ENCODE measurements at places on chromosomes 5 and 9.
A peak's percentile ranks its signal among the peaks of the same experiment; 100 is the strongest.

DNA sequence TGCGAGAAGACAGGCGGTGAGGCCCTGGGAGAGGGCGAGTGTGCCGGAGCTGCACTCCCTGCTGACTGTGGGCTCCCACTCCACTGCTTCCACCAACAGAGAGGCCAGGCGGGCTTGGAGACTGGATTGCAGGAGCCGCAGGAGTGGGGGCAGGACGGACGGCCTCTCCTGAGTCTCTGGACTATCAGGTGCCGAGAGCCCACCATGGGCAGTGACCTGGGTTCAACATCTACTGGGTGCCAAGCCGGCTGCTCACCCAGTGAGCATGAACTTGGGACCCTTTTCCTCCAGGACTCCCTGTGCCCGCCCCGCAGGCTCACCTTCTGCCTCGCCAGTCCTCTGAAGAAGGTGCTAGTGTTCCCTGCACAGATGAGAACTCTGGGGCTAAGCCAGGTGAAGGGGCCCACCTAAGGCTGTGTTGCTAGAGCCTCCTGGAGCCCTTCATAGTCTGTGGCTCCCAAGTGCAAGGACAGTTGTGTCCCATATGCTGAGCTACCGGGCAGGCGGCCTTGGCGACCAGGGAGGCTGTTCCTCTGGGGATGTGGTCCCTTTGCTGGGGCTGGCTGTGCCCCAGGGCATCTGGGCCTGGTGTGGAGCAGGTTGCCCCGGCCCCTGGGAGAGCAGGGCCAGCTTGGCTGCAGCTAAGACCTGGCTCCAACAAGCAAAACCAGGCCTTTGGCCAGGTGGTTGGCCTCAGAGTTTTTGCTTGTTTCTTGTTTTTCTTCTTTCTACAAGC is 77.7 kb upstream of the PHYKPL start:
- DNase-seq: no peak

GRCh38 chr9:122322553-122322952 is 48.3 kb upstream of the PTGS1 start:
- DNase-seq: no peak

- DNase-seq: no peak
Measured at GRCh38 chr5:112125903-112126302, 293.2 kb downstream of the EPB41L4A start.

GRCh38 chr5:108380531-108381349 is 1.2 kb downstream of the FBXL17 start:
- no peak for DNase-seq

DNA sequence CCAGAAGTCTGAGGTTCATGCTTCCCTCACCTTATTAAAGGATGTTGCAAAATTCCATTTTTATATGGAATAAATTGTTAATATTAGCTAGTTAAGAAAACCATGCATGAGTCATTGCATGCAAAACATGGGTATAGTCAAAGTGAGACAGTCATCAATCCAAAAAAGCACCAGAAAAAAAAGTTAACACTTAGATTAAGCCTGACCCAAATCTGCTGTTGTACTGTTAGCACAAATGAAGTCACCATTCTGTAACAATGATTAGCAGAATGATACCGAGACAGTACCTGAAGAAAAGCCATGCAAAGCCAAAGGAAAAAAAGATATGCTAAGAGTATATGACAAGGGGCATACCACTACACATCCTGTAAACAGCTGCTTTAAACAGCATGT is 49.5 kb downstream of the PKD2L2 start:
- DNase-seq: no peak

- no peak for DNase-seq
Measured at GRCh38 chr5:123369371-123369968, 53.7 kb downstream of the CEP120 start.

DNA sequence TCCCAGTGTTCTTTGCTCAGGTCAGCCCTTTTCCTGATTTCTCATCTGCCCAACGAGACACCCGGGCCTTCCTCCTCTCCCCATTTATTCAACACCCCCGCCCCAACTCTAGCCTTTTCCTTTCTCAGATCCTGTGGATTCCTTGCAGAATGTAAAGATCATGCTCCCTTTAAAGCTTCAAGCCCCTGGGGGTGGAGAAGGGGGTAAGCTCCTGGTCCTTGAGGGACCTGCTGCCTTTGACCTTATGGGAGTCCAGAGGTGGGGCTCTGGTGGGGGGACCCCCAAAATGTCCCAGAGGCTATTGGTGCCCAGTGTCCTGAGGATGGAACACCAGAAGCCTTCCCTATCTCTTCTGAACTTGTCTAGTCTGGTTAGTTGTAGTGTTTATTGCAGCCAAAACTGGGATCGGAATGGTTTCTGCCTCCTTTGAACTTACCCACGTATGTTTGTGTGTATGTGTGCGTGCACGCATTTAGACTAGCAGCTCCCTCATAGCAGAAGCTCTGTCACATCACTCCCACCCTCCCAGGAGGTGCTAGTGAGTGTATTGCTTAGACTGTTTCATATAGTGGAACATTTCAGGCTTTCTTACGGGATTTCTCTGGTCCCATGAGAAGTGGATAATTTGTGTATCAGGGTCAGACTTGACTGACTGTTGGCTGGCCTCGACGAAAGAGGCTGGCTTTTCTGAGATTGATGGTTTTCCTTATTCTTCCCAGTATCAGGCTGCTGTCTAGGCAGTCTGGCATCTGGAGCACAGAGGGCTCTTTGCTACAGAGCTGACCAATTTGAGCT is 1.1 kb downstream of the GALNT10 start:
- no peak for DNase-seq

DNA sequence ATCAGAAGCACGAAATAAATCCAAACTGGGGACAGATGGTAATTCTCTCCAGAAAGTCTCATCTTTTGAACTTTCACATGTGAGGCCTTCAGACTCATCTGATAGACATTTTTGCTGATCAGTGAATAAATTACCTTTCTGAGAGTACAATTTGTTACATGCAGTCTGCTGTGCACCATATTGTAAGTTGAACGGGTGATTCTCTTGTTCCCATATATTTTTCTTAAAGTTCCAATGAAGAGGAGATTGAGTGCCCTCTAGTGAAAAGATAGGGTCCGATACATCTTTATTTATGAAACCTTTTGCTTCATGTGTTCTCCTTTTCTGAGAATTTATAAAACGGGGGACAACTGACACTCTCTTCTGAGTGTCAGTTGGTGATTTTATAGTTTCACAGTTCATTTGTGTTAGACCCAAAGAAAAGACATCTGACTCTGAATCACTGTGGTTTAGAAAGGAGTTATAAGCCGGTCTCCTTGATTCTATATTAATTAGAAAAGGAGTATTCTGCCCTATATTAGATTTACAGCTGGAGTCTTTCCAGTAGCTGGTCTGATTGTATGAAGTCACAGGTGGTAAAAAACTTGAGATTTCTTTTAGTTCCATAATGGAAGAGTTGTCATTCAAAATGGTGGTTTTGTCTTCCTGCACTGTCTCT is 30.4 kb downstream of the GNG10 start:
- peak; percentile 6 for DNase-seq

DNA sequence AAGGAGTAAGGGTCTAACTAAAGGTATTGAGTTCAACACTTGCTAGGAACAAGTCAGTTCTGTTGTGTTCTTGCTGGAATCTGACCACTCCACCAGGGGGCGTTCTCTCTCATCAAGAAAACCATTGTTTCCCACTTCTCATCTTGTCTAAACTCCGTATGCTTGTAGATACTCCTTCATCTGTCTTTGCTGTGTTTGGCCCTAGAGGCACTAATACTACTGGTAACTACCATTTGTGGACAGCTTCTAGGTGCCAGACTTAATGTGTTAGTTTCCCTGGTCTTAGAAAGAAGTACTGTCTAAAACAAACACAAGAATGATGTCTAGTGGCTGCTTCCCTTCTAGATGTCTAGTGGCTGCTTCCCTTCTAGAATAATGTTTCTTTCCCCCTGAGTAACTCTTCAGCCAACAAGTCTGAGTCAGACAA is 18.7 kb upstream of the PTPDC1 start:
- DNase-seq: peak; percentile 70

DNA sequence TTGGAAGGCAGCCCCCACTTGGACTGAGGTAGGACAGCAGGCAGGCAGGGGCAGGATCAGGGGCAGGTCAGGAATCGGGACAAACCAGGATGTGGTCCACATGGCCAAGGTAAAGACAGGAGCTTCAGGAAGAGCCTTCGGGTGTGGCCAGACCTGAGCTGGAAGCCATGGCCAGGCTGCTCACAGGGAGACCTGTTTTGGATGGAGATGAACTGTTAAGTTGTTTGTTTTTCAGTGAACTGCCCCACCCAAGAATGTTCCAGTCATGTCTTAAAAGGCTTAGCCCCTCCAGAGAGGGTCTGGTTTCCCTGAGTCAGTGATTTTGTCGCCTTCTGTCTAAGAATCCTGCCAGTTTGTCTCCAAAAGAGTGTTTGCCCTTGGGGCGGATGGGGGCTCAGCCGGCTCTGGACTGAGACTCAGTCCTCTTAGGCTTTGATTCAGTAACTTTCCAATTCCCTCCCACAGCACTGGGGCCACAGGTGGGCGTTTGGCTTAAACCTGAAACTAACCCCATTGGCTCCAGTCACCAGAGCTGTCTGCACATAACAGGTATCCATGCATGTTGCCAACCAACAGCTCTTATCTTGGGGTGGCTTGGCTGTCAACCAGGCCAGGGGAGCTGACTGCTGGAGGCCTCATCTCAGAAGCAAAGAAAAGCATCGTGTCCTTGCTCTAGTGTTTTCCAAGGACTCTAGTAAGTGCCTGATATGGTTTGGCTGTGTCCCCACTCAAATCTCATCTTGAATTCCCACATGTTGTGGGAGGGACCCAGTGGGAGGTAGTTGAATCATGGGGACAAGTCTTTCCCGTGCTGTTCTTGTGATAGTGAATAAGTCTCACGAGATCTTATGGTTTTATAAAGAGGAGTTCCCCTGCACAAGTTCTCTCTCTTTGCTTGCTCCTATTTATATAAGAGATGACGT is 11.3 kb upstream of the ANKH start:
- no peak for DNase-seq

GRCh38 chr5:159641371-159642039 is 274.8 kb upstream of the ADRA1B start:
- DNase-seq: no peak

- no peak for DNase-seq
Measured at GRCh38 chr5:54894957-54895815, 90.2 kb downstream of the ESM1 start.

GRCh38 chr9:86893811-86894490 is 53.4 kb downstream of the GAS1 start:
- DNase-seq: no peak

- DNase-seq: no peak
Measured at GRCh38 chr9:108830272-108830671, 25.5 kb downstream of the ACTL7B start.

- no peak for DNase-seq
Measured at GRCh38 chr5:116942622-116943021, 368.0 kb upstream of the SEMA6A start.

GRCh38 chr9:20980832-20981455 is 50.5 kb downstream of the HACD4 start:
- no peak for DNase-seq

- DNase-seq: no peak
Measured at GRCh38 chr9:102514541-102514940, 480.6 kb upstream of the CYLC2 start.

DNA sequence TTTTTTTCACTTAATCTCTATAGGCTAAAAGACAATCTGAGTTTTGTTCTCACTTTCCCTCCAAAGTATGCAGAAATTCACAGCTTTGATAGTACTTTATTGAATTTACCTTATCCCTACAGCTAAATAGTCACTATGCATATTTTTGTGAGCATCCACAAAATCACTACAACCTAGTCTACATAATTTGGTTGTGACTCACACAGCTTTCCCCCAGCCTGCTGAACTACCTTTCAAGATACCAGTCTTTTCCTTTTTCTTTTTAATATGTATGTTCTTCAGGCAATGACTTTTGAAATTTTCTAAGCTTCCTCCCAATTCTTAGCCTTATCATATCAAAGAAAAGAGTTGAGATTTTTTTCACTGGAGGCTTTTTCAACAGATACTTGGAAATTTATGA is 347.3 kb upstream of the CDH6 start:
- no peak for DNase-seq

- no peak for DNase-seq
Measured at GRCh38 chr9:129490583-129491486, 130.1 kb downstream of the C9orf50 start.

DNA sequence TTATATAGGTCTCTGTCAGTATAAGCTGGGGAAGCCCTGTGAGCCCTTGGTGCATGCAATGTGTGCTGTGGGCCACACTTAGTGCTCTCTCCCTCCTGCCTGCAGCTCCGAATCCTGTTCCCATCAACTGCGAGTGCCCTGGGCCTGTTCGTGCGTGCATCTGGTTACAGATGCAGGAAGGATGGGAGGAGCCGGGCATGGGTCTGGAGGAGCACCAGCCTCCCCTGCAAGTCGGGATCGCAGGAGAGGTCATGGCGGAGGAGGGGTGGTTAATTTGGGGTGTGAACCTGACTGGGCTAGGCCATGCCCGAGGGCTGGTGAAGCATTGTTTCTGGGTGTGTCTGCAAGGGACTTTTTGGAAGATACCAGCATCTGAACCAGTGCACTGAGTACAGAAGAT is 274.6 kb upstream of the IRX4 start:
- no peak for DNase-seq

DNA sequence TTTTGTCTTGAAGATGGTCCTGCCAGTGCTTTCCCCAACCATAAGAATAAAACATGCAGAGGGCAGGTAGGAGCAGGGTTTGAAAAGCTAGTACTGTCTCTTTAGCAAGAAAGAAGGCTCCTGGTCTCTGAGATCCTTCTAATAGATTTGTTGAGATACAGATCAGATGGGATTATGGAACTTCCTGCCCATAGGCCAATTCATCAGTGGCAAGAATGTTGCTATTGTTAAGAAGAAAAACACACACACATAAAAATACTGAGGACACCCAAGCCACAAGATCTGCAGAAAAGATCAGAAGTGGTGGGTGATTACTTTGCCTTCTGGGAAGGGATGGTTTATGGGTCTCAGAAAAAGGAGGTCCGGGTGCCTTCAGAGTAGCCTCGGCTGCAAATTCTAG is 59.8 kb downstream of the TNC start:
- DNase-seq: no peak

GRCh38 chr9:130069048-130069447 is 15.3 kb downstream of the GPR107 start:
- DNase-seq: no peak
